ENCODE measurements at places on chromosomes 5 and 9.

DNA sequence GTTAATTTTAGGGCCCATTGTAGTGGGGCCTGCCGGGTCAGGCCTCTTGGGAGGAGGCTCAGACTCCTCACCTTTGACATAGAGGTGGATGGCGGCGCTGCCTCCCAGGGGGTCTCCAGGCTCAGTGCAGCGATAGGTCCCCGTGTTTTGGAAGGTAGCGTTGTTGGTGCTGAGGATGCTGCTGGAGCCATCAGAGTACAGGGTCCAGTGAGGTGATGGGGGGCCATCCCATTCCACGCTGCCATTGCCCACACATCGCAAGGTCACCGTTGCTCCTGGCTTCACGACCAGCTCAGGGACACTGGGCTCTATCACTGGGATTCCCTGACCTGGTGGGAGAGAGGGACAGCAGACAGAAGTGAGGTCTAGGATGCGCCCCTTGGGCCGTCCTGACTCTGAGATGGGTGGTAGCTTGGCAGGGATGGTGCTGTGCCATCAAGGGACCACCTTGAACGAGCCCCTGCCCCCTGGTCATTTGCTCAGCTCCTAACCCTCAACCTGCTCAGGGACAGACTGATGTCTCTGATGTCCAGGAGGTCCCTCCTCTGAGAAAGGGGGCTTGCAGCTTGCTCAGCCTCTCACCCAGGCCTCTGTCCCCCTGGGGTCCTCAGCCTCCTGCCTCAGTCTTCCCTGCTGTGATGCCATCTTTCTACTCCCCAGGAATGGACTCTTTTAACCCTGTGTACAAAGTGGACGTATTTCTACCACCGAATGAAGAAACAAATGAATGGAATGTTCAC, 5.5 kb downstream of the CSF1R start:
- DNase-seq, result no peak

DNA sequence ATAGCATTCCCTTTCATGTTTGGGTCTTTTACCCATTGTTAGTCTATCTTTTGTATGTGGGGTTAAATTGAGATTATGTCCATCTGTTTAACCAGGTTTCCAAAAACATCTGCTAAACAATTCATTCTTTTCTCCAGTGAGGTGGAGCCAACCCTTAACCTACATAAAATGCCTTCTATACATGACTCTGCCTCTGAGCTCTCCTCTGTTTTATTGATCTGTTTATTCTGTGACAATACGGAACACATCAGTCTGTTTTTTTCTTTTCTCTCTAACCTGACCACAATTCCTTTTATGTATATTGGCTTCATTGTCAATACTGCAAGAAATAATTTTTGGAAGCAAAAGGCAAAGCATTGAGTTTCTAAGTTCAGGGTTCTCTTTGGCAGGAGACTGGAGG, 9.9 kb upstream of the ARL15 start:
- DNase-seq, result no peak

- no peak for DNase-seq
Measured at GRCh38 chr5:34751807-34752736, 86.9 kb upstream of the TTC23L start.

- no peak for DNase-seq
Measured at GRCh38 chr9:111719541-111719940, 58.1 kb downstream of the GNG10 start.

DNA sequence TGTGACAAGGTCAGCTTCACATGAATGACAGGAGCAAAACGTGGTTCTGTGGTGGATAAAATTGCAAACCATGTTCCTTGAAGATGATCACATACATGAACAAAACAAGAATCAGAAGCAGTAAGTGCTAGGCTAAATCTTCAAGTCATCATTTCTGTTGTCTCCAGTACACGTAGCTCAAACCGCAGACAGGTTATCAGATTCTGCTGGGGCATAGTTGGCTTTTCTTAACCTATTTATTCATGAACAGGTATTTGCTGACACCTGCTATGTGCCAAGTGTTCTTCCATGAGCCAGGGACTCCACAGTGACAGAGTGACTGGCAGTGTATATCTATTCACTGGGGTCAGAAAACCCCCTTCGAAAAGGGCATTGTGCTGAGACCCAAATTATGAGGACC, 20.8 kb downstream of the MFAP3 start:
- no peak for DNase-seq

DNA sequence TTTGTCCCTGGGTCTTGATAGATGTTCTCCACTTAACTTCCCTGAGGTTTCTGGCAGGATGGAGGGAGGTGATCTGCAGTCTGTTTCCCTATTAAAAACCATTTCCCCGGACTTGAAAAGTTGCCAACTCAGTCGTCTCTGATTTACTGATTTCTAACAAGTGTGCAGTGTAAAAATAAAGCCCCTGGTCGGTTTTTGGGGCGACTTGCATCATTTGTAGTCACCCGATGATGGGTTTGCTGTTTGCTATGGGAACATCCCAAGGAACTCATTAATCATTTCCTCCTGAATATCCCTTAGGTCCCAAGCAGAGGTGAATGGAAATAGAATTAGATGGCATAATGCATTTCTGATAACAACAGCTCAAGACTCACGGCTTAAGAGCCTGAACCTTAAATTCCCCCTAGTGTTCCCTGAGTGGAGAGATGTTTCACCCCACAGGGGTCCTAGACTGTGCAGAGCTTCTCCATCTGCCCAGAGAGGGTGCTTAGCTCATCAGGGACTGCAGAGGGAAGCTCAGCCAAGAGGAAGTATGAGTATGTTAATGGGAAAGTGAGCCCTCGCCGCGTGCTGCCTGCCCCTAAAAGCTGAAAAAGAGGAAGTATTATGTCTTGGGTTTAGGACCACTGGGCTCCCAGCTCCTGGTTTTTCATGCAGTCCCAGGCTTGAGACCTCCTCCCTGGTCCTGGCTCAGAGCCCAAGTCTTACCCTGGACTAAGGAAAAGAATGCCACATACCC, 115.1 kb upstream of the DAP start:
- DNase-seq, result no peak

DNA sequence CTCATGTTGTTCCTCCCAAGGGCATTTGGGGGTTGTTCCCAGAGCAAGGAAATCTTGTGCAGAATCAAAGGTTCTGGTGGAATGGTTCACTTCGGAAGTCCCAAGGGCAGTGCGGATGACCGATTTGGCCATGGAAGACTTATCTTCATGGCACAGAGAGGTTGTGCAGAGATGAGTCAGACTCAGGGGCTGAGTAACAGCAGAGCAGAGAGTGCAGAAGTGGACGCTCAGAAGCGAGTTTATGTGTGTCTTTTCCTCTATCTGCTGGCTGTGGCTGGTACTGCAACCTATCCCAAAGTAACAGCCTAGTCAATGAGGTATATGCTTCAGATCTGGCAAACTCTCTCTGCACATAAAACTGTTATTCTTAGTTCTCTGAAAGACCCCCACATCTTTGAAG, 118.1 kb downstream of the DPYSL3 start:
- DNase-seq, result no peak

DNA sequence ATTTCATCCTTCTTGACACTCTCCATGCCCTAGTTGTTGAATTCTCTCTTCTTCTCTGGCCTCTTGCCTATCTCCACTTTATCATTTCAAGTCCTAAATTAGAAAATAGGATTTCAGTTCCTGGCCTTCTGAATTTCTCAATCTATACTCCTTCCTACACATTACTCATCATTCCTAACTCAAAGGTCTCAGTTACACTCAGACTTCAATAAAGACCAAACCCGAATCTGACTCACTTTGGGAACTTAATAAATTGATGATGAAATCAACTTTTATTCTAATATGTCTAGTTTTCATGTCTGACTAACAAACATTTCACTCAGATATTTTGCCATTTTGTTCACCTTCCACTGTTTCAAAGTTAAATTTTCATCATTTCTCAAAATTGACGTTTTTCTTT, 113.6 kb upstream of the TSLP start:
- DNase-seq, result no peak

DNA sequence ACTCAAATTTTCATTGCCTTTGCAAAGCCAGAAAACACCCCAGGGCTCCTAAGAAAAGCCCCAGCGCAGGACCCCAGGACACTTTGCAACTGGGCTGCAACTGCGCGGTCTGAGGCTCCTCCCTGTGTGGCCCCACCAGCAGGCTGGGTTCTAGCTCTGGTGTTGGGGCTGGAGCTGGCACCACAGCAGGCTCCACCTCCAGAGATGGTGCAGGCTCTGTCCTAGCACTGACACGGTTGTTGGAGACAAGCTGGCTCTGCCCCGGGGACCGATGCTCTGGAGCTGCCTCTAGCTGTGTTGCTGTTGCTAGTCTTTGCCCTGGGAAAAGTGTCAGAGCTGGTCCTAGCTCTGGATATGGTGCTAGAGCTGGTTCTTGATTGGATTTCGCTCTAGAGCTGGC, 13.6 kb downstream of the LCN10 start:
- no peak for DNase-seq

Measured in activated T-cell treated with anti-CD3 and anti-CD28 coated beads, Interleukin-2, amount 50 U/mL, for 24 hours (primary cell).